ENCODE measurements at places on chromosomes 5 and 9.

- peak; percentile 37 for DNase-seq
Observed at GRCh38 chr5:6820851-6821479, 107.7 kb downstream of the TENT4A start.

DNA sequence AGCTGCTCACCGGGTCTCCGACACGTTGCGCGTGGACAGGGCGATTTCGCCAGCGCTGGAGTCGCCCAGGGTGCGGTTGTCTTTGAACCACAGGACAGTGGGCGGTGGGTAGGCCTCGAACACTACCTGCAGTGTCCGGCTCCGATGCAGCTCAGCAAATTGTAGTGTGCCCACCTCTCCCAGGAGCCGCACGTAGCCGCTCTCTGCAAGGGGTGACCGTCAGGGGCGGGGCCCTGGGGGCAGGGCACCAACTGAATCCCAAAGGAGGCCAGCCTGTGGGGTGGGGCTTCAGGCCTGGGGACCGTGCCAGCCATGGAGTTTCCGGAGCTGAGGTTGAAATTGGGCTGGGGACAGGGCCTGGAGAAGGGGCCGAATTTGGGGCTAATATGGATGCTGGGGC, 22.9 kb downstream of the PDGFRB start:
- DNase-seq = no peak

- no peak for DNase-seq
Observed at GRCh38 chr5:65760504-65761275, 38.7 kb downstream of the NLN start.

GRCh38 chr5:83496626-83497025, 25.1 kb downstream of the VCAN start:
- DNase-seq = no peak

DNA sequence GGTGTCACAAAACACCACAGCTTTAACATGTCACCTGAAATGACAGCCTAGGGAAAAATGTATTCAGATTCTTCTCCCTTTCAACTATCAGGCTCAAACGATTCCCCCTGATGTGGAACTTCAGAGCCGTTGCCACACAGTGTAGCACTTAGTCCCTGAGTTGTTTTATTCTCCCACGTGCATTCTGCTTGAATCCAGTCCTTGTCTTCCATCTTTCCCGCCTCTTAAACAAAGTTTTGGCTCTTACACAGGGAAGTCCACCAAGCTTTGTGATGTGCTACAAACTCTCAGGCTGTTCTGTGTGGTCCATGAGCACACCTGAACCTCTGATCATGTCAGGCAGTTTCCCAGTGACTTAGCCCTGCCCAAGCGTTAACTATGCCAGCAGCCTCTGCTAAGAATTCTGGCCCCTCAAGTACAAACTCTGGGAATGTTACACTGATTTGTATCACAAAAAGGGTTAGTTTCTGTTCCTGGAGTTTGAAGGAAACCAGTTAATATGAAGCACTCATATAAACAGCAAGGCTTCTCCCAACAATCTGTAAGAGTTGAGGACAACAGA, 45.8 kb upstream of the RNF38 start:
- DNase-seq = no peak

DNA sequence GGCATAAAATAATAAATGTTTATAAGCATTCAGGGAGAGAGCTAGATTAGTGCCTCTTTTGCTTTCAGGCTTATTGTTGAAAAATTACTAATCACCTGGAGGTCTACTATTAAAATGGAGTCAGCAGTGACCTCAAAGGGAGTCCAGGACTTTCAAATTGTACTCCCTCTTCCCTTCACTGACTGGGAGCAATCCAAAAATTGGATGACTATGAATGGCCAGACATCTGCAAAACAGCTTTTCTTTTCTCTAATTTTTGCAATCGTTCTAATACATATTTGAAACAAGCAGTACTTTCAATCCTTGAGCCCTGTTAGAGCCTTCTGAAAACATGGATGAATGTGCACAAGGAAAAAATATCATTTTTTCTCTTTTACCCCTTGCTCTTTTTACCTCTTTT, 461.8 kb downstream of the TMEM232 start:
- no peak for DNase-seq

DNA sequence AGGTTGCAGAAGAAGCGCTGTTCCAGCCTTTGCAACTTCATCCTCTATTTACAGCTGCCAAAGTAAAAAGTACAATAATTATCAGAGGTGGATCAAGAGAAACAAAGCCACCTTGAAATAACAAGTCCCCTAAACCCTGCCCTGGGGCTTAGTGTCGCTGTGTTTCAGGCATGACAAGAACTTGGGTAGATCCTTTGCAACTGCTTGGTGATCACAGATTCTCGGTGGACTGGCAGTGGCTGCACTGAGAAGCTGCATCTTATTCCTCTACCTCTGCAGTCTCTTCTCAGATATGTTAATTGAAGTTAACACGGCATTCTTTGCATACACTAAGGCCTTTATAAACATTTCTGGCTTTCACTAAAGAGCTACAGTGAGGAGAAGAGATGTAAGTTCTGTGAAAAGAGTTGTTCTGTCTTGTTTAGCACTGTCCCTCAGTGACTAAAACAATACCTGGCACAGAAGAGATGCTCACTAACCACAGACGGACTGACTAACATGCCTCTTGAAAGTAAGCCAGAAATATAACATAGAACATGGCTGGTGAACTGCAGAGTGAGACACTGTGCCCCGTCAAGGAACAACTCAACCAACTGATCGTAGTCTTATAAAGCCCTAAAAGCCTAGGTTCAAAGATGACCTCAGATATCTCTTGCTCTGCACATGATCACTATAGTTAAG, 144.2 kb downstream of the MLLT3 start:
- no peak for DNase-seq

DNA sequence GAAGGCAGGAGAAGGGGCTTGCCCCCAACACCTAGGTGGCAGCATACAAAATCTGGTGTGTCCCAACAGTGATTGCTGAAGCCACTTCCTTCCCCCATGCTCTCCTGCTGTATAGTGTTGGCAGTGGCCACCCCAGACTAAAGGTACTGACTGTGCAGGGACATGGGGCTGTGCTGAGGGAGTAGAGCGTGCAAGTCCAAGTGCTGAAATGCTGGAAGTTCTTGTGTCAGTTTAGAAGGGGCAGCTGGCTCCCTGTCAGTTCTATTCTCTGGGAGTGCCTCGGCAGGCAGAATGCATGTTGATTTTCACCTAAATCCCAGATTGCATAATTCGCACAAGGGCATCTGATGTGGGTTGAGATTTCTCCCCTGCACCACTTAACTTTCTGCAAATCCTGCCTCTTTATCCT, 68.6 kb downstream of the GDNF start:
- DNase-seq = no peak

DNA sequence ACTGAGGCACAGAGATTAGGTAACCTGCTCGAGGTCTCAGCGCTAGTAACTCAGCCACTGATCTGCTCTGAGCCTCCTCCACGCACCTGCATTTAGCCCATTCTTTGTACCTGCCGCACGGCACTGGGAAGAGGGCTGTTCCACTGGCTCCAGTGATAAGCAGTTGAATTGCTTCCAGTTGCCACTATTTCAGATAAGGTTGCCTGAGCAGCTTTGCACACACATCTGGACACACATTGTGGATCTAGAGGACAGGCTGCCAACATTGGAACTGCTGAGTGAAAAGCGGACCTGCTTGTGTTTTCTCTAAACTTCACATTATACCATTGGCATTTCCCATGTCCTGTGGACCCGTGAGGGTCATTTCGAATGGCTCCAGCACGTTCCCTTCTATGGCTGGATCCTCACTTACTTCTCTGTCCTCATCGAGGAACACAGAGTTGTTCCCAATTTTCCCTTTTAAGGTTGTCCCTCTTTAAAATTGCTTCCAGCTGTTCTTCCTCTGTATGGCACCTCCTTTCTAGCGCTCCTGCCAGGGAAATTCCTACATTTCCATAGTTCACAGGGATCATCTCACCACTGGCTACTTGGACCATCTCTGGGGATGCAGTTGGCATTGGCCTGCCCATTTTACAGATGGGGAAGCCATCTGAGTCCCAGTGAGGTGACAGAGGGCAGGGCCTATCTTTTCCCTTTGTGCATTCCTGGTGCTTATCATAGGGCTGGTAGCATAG, 45.9 kb upstream of the RPL26L1 start:
- DNase-seq = no peak

GRCh38 chr5:181189363-181189961, 15.5 kb downstream of the TRIM7 start:
- DNase-seq = no peak

DNA sequence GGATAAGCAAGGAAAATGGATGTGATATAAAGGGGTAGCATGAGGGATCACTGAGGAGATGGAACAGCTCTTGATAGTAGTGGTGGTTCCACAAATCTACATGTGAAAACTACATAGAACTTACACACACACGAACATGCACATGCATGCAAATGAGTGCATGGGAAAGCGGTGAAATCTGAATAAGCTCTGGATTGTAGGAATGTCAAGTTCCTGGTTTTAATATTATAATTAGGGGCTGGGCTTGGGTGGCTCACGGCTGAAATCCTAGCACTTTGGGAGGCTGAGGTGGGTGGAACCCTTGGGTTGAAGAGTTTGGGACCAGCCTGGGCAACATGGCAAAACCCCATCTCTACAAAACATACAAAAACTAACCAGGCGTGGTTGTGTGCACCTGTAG, 13.1 kb upstream of the PDCL start:
- no peak for DNase-seq

DNA sequence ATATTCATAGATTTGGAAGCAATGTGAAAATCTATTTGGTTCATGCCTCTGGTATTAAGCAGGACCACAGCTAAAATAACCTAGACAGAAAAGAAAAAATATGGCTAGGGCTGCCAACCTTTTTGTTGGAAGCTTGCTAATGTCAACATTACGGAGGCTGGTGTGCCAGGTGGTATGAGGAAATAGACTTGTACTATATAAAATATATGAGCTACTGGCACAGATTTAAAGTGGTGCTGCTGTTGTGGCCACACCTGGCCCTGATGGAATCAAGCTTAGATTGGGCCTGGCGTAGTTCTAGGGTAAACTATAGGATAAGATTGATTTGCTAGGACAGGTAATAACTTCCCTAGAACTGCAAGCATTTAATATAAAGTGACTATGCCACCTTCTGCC, 10.6 kb upstream of the PARP8 start:
- DNase-seq = no peak

DNA sequence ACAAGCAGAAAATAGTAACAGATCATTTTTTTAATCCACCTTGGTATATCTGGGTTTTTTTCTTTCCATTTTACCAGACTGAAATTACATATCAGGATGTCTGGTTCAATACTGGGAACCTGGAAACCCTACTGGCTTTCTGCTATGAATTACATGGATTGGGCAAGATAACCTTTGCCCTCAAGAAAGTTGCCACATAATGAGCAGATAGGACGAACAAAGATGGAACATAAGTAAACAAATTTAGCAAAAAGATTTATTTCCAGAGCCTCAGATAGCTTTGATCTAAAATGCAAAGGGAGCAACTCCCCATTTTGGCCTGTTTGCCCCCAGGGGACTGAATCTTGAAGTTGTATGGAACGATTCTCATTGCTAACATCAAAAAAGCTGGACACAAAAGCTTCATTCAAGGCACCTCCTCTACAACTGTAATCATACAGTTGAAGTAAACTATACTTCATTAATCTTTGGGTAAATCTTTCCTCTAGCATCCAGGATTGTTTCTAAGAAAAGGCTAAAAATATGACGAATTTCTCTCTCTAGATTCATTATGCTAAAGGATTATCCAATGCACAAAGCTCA, 131.6 kb upstream of the PTGER4 start:
- no peak for DNase-seq

Data from stimulated activated CD4-positive, alpha-beta T cell treated with anti-CD3 and anti-CD28 coated beads, Interleukin-1b, Interleukin-23, amount 100 ng/mL, for 4 hours (primary cell).